ENCODE measurements at places on chromosomes 13 and 19. TPM values are rescaled to one million over a fixed set of nuclear protein-coding genes. Genes with fewer than 3 reads are reported as not detected.

DNA sequence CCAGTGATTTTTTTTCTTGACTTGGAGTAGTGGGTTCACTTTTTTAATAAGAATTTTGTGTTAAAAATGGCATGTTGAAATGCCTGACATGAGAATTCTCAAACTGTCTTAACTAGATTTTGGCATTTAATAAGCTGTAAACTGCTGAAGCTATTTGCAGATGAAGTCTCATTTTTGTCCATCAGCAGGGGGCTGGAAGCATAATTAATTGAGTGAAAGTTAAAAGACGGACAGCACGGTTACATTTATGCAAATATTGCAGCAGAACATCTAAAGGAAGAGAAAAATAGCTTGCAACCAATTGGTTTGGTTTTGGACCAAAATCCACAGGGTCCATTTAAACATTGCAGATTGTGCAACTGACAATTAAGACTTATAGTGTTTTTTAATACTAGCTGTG lies 837.3 kb upstream of the KLHL1 start:
- peak; percentile 23 for DNase-seq

GRCh38 chr13:52809310-52809769 lies 39.1 kb downstream of the PCDH8 start:
- peak; percentile 84 for DNase-seq

DNA sequence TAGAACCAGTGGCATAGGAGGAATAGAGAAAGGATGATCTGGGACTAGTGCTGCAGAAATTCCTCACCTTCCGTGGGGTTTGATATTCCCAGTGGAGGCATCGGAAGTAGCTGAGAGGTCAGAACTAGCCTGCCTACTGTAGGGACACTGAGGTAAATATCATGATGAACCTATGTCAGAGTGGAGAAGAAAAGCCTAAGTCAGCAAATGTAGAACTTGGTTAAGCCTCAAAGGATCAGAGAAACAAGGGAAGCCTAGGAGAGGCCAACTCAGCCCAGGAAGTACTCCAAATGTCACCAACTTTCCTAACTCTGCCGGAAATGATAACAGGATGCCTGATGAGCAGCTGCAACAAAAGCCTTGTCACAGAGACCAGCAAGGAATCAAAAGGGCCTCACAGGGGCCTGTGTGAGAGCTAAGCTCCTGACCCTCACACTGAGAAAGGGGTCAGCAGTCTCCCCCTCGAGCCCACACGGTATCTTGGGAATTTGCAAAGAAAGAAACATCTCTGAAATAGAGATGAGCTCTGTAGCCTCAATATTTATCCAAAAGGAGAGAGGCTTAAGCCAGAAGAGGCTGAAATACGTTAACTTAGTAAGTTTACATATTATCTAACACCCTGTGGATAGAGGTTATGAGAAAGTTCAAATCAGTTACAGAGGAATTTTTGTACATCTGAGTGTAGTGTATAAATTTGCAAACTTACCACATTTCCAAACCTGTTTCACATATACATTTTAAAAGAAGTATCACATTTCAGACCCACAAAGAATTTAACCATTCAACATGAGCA lies 1064.3 kb downstream of the DIAPH3 start:
- peak; percentile 33 for DNase-seq

GRCh38 chr19:39927524-39928356 lies 6.7 kb downstream of the FCGBP start:
- DNase-seq: no peak

DNA sequence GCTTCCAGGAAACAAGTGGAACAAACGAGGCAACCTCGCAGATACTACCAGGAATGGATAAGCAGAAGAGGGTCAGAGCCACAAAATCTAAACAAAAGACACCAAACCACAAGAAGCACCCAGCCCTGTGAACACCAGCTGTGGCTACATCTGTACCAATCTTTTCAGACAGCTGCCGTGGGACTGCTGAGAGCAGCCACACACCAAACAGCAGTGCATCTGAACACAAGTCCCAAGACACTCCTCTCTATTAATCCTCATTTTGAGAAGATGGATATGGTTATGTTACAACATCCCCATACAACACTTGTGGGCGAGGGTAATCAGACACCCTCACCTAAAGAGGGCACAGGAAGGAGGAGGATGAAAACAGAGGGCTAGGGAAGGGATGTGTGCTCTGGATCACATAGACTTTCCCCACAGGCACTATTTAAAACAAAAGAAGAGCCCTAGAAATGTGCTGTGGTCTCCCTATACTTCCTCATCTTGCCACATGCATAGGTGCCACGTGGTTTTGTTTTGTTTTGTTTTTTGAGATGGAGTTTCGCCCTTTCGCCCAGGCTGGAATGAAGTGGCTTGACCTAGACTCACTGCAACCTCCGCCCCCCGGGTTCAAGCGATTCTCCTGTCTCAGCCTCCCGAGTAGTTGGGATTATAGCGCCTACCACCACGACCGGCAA lies 41.6 kb upstream of the ZNF14 start:
- no peak for DNase-seq

IGFL2 gene
- total RNA-seq: not detected

DLL3 gene
- total RNA-seq: not detected
